ENCODE measurements at places on chromosomes 11 and 22. TPM values are rescaled to one million over a fixed set of nuclear protein-coding genes. Genes with fewer than 3 reads are reported as not detected.

DNA sequence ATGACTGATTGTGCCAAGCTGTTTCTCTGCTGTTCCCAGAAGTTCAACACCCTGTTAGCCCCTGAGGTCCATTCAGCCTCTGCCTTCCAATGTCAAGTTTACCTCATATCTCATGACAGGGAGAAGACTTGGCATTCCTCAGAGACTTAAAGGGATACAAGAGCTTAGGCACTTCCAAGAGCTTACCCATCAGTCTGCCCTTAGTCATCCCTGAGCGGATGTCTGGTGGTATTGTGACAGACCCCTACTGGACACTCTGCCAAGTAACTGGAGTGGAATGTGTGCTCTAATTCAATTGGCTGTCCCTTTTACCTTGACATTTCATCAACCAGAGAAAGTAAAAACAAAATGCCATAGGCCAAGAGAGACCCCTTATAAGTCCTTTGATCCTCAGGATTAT is 151.5 kb downstream of the AASDHPPT start:
- H3K4me1 ChIP-seq = no peaks in the 10 kb centered on the region
- no peak for DNase-seq
- no peak overlapping the region for H3K27ac ChIP-seq
- H3K4me3 ChIP-seq = no peak overlapping the region
- H3K27me3 ChIP-seq = no peaks in the 10 kb centered on the region

DNA sequence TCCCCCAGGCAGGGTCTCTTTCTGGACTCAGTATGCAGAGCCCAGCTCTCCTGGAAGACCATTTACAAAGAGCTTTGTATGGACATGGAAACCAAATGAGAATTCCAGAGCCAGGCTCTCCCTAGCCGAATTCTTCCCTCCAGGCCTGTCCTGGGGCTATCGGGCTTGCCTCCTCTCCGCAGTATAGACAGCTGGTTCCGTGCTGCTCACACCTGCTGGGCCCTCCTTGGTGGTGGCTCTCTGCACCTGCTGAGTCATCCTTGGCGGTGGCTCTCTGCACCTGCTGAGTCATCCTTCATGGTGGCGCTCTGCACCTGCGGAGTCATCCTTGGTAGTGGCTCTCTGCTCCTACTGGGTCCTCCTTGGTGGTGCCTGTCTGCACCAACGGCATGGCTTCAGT is 743.5 kb downstream of the BRD1 start:
- no peak for DNase-seq
- H3K27ac ChIP-seq = no peak overlapping the region
- H3K27me3 ChIP-seq = peaks cover 30% of the 10 kb centered on the region
- H3K4me1 ChIP-seq = no peaks in the 10 kb centered on the region
- H3K4me3 ChIP-seq = no peak overlapping the region

DNA sequence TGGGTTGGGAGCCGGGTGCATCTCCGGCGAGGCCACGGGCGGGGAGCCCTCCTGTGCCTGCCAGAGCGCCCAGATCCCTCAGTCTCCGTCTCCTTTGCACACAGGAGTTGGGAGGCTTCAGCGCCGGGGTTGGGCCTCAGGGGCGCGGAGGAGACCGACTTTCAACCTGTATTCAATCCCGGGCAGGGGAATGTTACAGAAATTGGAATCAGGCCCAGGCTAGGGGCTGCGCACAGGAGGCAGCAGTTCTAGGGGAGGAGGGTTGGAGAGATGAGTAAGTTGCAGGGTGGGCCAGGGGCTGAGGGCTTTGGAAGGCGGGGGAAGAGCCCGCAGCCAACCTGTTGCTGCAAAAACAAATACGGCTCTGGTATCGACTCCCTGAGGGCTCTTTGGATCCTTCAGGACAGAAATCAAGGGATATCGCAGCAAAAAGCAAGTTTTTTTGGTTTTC is 640 bp upstream of the KCNA4 start:
- no peaks in the 10 kb centered on the region for H3K4me1 ChIP-seq
- H3K36me3 ChIP-seq = peaks cover 2% of the 10 kb centered on the region
- H3K4me3 ChIP-seq = no peak overlapping the region
- DNase-seq = no peak

DNA sequence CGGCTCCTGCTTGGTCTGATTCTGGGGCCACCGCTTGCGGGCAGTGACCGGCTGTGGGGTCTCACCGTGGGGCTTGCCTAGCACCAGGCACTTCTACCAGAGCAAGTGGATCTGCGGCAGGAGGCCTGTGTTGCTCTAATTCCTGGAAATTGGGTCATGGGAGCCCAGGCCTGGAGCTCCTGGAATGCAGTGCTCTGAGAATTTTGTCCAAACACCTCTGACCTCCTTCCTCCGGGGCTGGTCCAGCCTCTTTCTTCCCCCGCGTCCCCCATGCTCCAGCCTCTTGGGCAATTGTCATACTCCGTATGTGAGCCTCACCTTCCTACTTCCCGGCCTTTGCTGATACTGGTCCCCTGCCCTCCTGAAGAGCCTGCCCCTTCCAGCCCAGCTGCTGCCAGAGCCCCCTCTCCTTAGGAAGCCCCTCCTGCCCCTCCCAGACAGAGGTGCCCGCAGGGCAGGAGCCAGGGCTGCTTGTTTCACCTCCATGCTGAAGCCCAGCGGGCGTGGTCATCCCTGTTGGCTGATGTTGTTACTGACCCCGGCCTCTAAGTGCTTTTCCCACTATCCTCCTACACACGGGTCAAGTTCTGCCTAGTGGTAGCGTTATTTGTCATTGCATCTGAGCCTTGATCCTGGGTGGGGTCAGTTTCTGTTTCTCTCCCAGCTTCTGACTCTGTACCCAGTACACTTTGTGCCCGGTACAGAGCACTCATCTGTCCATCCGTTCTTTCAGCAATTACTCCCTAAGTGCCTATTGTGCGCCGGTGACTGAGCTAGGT is 9.6 kb downstream of the MGAT3 start:
- peaks cover 8% of the 10 kb centered on the region for H3K27me3 ChIP-seq
- DNase-seq = no peak
- H3K4me1 ChIP-seq = peaks cover 9% of the 10 kb centered on the region
- no peaks in the 10 kb centered on the region for H3K36me3 ChIP-seq
- H3K4me3 ChIP-seq = no peak overlapping the region

- no peak for DNase-seq
- H3K4me1 ChIP-seq = no peaks in the 10 kb centered on the region
- H3K36me3 ChIP-seq = no peaks in the 10 kb centered on the region
- no peaks in the 10 kb centered on the region for H3K27me3 ChIP-seq
- H3K27ac ChIP-seq = no peak overlapping the region
These were observed 70.6 kb downstream of the ARHGAP42 start for GRCh38 chr11:100757646-100758045.

DNA sequence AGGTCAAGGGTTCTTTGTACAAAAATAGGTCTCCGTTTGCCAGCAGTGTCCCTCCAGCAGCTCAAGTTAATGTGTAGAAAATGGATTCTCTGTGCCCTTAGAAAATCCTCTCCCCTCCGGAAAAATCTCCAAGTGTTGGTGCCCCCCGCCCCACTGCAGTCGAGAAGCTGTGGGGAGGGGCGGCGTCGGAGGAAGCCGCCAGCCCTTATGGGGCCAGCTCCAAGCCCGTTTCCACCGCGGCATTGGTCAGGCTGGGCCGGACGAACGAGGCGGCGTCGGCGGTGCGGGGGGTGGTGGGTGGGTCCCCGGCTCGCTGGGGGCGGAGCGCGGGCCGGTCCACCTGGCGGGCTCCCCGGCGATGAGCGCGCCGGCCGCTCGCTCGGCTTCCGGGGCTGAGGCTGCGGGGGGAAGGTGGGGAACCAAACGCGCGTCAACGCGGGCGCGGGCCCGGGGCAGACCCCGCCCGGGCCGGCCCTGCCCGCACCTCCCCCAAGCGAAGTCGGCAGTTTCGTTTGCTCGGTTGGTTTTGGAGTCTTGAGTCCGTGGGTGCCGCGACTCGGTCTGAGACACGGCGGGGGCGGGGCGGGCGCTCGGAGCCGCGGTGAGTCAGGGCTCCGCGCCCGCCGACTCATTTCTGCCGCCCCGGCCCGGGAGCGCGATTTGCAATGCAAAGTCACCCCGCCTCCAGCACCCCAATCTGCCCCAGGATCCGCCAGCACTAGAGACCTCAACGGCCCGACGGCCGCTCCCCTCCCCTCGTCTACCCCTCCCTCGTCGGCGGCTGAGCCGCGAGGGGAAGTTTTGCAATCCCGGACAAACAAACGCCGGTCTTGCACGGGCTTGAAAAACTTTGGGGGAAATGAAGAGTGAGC is 1.4 kb downstream of the ASCL2 start:
- peaks cover 21% of the 10 kb centered on the region for H3K27me3 ChIP-seq
- H3K4me3 ChIP-seq = peak overlapping the region; percentile 71
- DNase-seq = no peak
- peaks cover 21% of the 10 kb centered on the region for H3K4me1 ChIP-seq
- no peaks in the 10 kb centered on the region for H3K36me3 ChIP-seq
- H3K27ac ChIP-seq = no peak overlapping the region

DNA sequence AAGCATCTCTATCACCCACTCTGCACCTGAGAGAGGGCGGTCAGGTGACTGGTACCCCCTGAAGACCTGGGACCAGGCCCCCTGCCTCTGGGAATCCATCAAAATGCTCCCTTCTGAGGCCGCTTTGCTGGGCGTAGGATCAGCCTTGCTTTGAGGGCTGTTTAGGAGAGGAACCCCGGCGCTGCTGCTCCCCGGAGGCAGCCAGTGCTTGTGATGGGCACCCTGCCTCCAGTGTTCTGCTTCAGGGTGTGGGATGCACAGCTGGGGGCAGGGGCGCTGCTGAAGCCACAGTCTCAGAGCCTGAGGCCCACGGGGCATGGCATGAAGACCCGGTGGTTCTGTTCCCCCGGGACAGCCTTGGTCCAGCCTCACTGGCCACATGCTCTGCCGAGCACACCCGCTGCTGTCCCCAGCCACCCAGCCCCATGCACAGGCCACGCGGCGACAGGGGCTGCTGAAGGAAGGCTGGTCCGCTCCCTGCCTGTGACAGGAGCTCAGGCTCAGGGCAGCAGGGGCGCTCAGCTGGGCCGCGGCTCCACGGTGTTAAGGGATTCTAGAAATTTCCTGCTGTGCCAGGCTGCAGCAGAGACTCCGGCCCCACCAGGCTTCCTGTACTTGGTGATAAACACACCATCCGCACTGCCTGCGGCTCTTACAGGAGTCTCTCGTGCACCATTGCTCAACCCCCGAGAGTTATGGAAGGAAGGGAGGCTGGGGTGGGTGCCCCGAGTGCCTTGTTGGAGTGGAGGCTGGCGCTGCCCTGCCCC is 91.0 kb downstream of the KCNQ1 start:
- no peak for DNase-seq
- H3K36me3 ChIP-seq = peaks cover under 1% of the 10 kb centered on the region
- peaks cover 10% of the 10 kb centered on the region for H3K4me1 ChIP-seq
- H3K27me3 ChIP-seq = no peaks in the 10 kb centered on the region
- no peak overlapping the region for H3K27ac ChIP-seq

DNA sequence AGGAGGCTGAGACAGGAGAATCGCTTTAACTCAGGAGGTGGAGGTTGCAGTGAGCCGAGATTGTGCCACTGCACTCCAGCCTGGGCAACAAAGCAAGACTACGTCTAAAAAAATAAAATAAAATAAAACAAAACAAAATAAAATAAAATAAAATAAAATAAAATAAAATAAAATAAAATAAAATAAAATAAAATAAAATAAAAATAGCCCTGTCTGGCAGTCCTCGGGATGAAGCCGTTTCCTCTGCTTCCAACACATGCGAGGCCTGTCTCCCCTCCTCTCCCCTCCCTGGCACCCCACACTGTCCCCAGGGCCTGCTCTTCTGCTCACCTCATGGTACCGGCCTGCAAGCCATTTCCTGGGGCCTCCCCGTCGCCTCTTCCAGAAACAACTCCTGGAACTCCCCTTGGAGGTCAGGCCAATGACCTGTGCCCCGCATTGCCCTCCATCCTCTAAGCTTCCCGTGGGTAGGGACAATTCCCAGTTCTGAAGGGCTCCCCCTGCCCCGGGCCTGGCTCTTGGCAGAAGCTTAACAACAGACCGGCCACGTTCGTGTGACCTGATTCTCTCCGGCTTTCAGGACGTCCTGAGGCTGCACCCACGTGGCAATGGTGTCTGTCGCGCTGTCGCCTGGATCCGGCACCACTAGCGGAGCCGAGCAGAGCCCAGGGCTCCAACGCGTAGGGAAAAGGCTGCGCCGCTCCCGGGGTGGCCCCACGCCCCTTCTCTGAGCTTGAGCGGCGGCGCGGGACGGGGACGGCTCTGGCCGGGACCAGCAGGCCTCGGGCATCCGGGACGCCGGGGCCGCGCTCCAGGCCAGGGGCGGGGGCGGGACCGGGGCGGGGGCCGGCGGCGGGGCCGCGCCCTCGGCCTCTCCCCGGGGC is 456 bp upstream of the PARVB start:
- peaks cover 37% of the 10 kb centered on the region for H3K4me1 ChIP-seq
- no peak for DNase-seq
- H3K27ac ChIP-seq = no peak overlapping the region
- H3K27me3 ChIP-seq = peaks cover 10% of the 10 kb centered on the region

GRCh38 chr11:47783087-47783610 is 16.0 kb upstream of the FNBP4 start:
- H3K27ac ChIP-seq = peak overlapping the region; percentile 39
- H3K27me3 ChIP-seq = no peaks in the 10 kb centered on the region
- H3K4me1 ChIP-seq = peaks cover 2% of the 10 kb centered on the region
- no peak overlapping the region for H3K4me3 ChIP-seq
- H3K36me3 ChIP-seq = peaks cover 4% of the 10 kb centered on the region

DNA sequence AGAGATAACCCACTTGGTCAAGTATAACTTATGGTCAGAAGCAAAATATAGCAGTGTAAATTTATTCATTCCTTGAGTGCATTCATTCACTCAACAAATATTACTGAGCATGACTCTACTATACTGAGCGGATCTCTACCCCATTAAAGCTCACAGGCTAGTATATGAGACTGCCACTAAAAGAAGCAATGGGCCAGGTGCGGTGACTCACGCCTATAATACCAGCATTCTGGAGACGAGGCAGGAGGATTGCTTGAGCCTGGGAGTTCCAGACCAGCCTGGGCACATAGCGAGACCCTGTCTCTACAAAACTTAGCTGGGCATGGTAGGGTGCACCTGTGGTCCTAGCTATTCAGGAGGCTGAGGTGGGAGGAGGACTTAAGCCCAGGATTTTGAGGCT is 197.6 kb upstream of the BLID start:
- H3K27ac ChIP-seq = no peak overlapping the region
- no peaks in the 10 kb centered on the region for H3K4me1 ChIP-seq
- H3K27me3 ChIP-seq = peaks cover 30% of the 10 kb centered on the region
- no peak for DNase-seq

DNA sequence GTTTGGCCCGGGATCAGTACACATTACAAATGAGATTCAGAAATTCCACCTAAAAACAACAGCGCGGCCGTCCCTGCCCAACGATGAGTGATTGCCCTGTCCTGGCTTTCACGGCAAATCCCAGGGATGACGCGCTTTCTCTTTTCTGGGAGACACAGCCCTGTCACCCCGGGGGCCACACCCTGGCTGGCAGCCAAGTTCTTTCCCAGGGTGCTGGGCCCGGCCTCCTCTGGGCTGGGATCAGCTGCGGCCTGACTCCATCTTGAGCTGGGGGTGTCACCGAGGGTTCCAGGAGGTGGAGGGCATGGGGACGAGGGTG is 82.7 kb downstream of the FBLN1 start:
- peaks cover 7% of the 10 kb centered on the region for H3K4me1 ChIP-seq
- no peak overlapping the region for H3K4me3 ChIP-seq
- no peak for DNase-seq
- H3K27me3 ChIP-seq = peaks cover 8% of the 10 kb centered on the region
- peaks cover 4% of the 10 kb centered on the region for H3K36me3 ChIP-seq

Gene RFPL2
- 1.6 TPM for total RNA-seq

Gene GDPD4
- not detected for total RNA-seq

Gene MIF
- total RNA-seq = 223 TPM

Gene SLC22A8
- total RNA-seq = not detected

Gene CASP5
- not detected for total RNA-seq

Gene OR51I2
- total RNA-seq = not detected

Gene KRTAP5-7
- total RNA-seq = not detected

Gene FOLR2
- not detected for total RNA-seq

Data from T-helper 17 cell (primary cell).